DMS79 (cell line): ENCODE measurements at places on chromosomes 1 and 21.

GRCh38 chr1:99650030-99650429, 4.1 kb downstream of the PALMD start:
- DNase-seq, result no peak

- no peak for DNase-seq
Observed at GRCh38 chr21:45319461-45320211, 31.9 kb upstream of the POFUT2 start.

DNA sequence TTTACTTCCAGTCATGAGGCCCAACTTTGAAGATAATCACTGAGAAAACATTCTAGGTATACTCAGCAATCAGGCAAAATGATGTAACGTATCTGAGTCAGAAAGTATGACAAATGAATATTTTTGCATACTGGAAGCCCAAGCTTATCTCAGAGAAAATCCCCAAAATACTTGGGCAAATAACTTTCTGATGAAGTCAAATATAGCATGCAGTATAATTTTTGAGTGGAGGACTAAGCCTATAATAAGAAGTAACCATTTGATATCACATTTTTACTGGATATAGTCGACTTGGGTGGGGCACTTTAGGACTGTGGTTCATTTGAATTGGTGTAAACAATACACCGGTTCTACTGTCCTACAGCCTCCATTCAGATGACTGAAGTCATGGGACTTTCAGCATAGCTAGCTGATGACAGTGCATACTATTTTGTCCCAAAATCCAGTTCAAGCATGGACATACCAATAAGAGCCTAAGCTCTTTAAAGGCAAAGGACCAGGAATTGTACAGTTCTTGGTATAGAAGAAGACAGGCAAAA, 2.3 kb upstream of the GADD45A start:
- no peak for DNase-seq

GRCh38 chr1:111737216-111738132, 1.7 kb downstream of the INKA2 start:
- DNase-seq, result no peak

- no peak for DNase-seq
Observed at GRCh38 chr1:91745640-91746373, 140.1 kb downstream of the TGFBR3 start.

DNA sequence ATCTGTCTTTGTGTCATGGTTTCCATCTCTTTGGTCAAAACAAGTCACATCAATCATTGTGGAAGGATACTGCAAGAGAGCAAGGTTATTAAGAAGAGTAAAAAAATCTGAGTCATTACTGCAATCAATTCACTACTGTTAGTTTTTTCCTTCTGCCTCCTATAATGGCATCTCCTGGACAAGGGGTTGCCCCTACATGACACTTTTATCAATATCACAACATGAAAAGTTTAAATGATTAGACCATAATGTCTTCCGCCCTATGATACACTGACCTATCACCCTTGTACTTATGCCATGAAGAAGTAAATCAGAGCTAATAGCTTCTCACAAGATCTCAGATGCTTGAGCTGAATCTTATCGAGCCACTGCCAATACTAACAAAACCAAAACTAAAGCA, 223.9 kb downstream of the KCNK2 start:
- no peak for DNase-seq

GRCh38 chr1:42141978-42142377, 11.2 kb upstream of the GUCA2B start:
- no peak for DNase-seq

DNA sequence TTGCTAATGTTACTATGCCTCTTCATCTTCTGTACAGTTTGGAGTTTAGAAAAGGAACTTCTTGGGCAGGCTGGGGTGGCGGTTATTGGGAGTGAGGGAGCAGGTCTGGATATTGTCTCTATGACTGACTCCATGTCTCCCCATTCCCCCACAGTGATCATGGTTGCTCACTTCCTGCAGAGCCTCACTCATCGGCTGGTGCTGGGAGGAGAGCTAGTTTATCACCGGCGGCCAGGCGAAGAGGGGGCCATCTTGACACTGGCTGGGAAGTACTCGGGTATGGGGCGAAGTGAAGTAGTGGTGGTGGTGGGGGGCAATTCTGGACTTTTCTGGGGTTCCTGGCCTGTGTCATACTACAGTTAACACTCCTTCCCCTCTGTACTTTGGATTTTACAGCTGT, 2.2 kb downstream of the TOMM40L start:
- DNase-seq, result no peak

GRCh38 chr1:46587069-46587468, 17.0 kb downstream of the MKNK1 start:
- no peak for DNase-seq

DNA sequence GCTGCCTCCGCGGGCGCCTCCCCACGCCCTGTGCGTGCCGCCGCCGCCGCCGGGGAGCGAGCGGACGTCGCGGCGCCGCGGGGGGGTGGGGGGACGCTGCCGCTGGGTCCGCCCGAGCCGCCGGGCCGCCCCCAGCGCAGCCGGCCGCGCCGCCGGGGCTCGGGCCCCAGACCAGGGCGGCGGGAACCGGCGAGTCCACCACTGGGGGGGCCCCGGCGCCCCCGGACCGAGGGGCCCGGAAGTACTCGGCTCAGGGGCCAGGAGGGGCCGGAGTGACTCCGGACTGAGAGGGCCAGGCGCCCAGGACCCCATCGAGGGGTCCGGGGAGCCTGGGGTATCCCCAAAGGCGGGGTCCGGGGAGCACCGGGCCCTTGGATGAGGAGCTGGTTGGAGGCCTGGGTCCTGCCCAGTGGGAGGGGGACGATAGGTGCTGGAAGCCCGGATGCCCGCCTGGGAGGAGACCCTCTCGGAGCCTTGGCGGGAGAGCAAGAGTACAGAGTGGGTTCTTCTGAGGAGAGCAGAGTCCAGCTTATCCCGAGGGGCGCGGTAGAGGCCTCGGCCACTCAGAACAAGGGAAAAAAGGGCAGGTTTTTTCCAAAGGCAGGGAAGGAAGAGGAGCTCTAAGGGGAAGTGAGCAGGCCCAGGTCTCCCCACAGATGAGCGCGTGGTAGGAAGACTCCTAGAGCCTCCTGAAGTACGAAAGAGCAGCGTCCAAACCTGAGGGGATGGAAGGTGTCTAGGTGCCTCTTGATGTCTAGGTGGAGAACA, 556 bp downstream of the GMEB1 start:
- peak; percentile 59 for DNase-seq

DNA sequence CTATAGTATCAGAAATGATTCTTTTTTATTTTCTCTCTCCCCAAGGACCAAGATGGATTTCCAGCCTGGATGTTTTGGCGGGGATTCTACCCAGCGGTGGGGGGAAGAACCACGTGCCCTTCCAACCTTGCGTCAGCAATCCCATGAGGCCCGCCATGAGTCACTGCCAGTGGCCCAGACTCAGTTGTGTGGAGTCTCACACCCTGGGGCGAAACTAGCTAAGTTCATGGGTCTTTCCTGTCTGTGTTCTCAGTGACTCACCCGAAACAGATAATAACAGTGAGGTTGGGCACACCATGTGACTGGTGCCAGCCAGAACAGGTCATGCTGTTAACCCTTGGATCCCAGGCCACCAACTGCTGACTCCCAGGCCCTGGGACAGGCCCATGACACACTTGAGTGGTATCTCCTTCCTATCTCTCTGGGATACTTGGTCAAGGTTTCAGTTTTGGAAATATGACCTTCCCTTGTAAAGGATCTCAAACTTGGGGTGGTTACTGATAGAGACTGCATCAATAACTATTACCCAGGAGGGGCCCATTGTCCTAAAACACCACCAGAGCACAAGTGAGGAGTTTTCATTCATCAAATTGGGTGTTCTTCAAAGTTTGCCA, 98.0 kb upstream of the DUSP10 start:
- no peak for DNase-seq

GRCh38 chr1:185532856-185533255, 201.3 kb upstream of the HMCN1 start:
- DNase-seq, result no peak

GRCh38 chr1:112872551-112872962, 83.4 kb downstream of the SLC16A1 start:
- no peak for DNase-seq

GRCh38 chr1:170521818-170522217, 10.1 kb upstream of the GORAB start:
- no peak for DNase-seq

DNA sequence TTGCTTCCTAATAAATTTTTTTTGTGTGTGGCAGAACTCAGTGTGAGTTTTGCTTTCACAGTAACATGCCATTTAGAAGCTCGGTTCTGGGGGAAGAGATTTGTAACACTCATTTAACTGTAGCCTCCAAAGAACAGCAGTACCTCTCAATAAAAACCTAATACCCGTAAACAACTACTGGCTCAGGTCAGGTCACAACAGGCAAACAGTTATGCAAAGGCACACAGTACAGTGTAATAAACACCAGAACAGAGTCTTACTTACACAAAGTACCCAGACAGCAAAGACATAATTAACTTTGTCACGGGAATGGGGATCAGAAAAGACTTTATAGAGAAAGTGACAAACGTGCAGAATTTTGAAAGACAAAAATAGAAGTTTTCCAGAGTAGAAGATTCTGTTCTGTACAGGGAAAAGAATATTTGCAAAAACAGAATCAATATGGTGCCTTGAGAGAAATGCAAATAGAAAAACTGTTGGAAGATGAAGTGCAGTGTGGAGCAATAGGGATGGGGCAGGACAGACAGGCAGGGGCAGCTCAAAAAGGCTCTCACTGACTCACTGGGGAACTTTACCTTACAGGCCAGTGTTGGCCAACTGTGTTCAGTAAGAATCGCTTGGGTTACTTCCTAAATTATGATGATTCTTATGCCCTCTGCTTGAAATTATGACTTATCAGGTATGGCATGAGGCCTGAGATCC, 38.8 kb downstream of the EGLN1 start:
- no peak for DNase-seq

DNA sequence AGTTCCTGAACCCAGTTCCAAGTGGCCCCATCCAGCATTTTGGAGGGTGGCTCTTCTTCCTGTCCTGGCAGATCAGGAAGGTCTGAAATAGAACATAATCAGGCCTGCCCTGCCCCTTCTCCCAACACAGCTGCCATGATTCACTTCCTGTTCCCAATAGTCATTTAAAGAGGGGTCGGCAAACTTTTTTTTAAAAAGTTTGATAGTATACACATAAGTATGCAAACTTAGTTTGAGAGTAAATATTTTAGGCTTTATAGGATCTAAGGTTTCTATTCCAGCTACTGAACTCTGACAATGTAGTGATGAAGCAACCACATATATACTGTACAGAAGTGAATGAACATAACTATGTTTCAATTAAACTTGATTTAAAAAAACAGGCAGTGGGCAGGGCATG, 66.4 kb downstream of the LUZP1 start:
- no peak for DNase-seq

DNA sequence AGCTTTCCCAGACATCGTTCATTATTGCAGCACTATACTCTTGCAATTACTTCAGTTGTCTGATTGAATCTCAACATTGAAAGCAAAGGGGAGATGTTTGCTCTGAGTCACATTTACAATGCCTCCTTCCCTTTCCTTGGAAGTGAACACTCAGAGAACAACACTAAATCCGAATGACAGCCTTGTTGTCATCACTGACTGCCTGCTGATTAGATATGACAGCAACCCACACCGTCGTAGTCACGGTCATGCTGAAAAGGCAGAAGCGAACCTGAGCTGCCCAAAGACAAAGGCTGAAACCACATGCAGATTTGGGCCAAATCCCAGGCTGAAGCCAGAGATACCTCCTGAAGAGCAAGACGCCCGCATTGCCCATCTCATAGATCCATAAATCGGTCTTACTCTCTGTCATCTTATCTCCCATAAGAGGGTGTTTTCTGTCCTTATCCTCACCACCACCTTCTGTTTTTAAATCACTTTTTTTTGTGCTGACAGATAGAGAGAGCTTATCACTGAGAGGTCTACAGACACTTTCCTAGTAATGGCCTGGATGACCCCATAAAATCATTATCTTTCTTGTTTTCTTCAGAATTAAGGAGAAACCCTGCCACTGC, 47.5 kb downstream of the TMCO4 start:
- DNase-seq, result no peak

DNA sequence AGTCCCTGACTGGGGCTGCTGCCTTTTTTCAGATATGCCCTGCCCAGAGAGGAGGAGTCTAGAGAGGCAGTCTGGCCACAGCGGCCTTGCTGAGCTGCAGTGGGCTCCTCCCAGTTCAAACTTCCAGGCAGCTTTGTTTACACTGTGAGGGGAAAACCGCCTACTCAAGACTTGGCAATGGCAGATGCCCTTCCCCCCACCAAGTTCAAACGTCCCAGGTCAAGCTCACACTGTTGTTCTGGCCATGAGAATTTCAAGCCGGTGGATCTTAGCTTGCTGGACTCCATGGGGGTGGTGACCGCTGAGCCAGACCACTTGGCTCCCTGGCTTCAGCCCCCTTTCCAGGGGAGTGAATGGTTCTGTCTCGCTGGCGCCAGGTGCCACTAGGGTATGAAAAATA, 18.3 kb upstream of the C1orf53 start:
- DNase-seq, result no peak

DNA sequence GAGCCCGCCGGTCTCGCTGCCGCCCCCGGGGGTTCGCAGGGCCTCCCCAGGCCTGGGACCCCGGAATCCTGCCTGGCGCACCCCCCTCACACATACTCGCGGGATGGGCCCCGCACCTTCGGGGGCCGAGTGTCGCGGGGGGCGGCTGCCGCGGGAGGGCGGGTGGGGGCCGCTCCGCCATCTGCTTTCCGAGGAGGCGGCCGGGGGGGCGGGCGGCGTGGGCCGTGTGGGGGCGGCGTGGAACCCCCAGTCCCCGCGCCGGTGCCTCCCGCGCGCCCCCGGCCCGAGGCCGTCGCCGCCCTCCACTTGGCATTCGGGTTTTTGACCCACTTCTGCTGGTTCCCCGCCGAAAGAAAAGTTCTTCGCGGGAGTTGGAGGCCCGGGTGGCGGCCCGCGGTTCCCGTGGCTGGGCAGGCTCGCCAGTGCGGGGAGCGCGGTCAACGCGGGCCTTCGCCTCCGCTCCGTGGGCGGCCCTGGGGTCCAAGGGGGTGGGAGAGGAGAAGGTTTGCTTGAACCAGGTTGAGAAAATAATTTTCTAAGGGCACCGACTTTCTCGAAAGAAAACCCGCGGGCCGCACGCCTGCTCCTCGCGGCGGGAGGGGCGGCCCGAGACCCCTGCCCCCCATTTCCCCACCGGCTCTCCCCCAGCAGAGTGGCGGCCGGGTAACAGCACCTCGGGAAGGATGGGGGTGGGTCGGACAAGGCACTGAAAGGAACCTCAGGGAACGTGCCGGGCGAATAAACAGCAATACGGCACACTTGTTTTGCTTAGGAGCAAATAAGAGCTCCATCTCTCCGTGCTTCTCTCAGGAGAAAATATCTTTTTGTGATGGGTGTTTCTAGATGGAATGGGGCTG, 1.6 kb downstream of the PHF13 start:
- DNase-seq, result no peak

DNA sequence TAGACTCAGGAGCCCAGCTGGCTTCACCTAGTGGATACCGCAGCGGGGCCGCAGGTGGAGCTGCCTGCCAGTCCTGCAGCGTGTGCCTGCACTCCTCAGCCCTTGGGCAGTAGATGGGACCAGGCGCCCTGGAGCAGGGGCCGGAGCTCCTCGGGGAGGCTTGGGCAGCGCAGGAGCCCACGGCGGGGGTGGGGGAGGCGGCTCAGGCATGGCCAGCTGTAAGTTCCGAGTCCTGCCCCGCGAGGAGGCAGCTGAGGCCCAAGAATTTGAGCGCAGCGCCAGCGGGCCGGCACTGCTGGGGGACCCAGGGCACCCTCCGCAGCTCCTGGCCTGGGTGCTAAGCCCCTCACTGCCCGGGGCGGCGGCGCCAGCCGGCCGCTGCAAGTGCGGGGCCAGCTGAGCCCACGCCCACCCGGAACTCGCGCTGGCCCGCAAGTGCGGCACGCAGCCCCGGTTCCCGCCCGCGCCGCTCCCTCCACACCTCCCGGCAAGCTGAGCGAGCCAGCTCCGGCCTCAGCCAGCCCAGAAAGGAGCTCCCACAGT, 30.9 kb downstream of the UTP25 start:
- no peak for DNase-seq

GRCh38 chr1:43978551-43979260, at the start of gene B4GALT2:
Gene B4GALT2 (plus strand): TSS chr1:43979210. CDS start chr1:43981161, 1,951 bp downstream.
- DNase-seq, result no peak
